Kidney capillary endothelial cell (primary cell): ENCODE measurements at places on chromosomes 3 and 15.

- no peak for DNase-seq
These were observed 90.6 kb downstream of the CNTN3 start for GRCh38 chr3:74523811-74524210.

GRCh38 chr3:44674211-44674610, 25.7 kb downstream of the ZNF35 start:
- DNase-seq: no peak

GRCh38 chr15:85289677-85290365, 90.6 kb upstream of the AKAP13 start:
- peak; percentile 60 for DNase-seq

GRCh38 chr3:96706509-96706908, 107.9 kb upstream of the EPHA6 start:
- DNase-seq: no peak

DNA sequence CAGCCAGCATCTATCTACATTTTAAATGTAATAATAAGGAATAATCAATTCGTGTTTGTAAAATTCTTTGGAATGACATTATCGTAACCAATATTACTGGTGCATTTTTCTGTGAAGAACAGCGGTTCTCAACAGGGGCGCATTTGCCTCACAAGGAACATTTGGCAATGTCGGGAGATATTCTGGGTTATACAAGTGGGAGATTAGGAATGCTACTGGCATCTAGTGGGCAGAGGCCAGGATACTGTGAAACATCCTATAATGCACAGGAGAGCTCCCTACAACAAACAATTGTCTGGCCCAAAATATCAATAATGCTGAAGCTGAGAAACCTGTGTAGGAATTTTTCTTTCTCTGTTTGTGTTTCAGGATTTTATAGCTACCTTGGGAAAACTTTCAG, 25.0 kb downstream of the ACP3 start:
- no peak for DNase-seq
